ENCODE measurements at places on chromosomes 3 and 15. TPM values are rescaled to one million over a fixed set of nuclear protein-coding genes. Genes with fewer than 3 reads are reported as not detected.

Gene WDR49
- 0.63 TPM for total RNA-seq

DNA sequence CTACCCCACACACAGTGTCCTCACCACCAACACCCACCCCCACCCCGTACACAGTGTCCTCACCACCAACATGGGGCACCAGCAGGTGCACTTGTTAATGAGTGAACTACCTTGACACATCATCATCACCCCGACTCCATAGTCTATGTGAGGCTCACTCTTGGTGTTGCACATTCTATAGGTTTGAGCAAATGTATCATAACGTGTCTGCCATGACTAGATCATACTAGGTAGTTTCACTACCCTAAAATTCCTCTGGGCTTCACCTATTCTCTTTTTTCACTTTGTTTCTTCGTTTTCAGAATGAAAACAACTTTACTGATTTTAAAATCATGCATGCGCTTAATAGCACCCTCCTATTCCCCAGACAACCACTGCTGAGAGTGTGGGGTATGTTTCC, 102.6 kb upstream of the SLC6A6 start:
- no peaks in the 10 kb centered on the region for H3K4me1 ChIP-seq
- H3K27me3 ChIP-seq = no peaks in the 10 kb centered on the region
- no peaks in the 10 kb centered on the region for H3K36me3 ChIP-seq
- H3K4me3 ChIP-seq = no peak overlapping the region
- no peak overlapping the region for H3K27ac ChIP-seq
- no peak for DNase-seq

DNA sequence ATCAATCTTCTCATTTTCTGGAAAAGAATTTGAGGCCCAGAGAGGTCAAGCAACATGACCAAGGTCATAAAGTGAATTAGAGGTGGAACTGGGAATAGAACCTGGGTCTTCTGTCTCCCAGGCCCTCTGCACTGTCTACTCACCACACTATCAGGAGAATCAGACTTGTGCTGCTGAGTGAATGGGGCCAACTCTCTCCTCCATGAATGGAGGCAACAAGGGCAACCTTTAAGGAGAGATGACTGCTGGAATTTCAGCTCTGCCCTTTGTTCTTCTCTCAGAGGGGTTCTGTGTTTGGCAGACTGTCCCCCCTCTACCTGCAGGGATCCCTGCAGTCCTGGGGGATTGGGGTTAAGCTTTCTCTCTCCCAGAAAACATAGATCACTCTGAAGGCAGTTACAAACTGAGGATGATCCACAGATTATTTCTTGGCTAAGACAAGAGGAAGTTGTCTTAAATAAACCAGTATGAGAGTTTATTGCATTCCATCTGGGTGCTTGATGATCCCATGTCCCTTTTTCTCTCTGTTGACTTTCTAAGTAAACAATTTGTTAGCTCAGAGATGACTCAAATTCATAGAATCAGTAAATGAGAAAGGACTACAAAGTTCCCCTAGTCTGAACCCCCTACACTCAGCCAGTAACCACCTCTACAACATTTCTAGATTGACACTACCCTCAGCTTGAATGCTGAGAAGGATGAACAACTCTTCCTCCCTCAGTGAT, 99.0 kb upstream of the LIPC start:
- no peak for DNase-seq
- peaks cover 37% of the 10 kb centered on the region for H3K4me1 ChIP-seq
- H3K27me3 ChIP-seq = no peaks in the 10 kb centered on the region
- H3K36me3 ChIP-seq = no peaks in the 10 kb centered on the region
- peak overlapping the region; percentile 9 for H3K4me3 ChIP-seq

DNA sequence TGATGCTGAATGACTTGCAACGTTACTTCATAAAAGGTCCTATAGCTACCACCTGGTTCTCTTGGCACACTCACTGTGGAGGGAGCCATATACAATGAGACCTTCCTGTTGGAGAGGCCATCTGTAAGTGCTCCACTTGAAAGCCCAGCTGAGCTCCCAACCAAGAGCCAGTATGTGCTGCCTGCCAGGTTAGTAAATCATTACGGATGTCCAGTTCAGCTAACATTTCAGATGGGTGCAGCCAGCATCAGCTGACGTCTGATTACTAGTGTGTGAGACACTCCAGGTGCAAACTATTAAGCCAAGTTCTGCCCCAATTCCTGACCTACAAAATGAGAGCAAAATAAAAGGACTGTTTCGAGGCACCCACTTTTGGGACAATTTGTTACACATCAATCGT, 274.4 kb upstream of the ROBO2 start:
- no peaks in the 10 kb centered on the region for H3K4me1 ChIP-seq
- no peak overlapping the region for H3K27ac ChIP-seq
- H3K36me3 ChIP-seq = no peaks in the 10 kb centered on the region
- no peak for DNase-seq
- H3K27me3 ChIP-seq = no peaks in the 10 kb centered on the region

- H3K27me3 ChIP-seq = no peaks in the 10 kb centered on the region
- no peaks in the 10 kb centered on the region for H3K36me3 ChIP-seq
- H3K27ac ChIP-seq = no peak overlapping the region
- no peaks in the 10 kb centered on the region for H3K4me1 ChIP-seq
- no peak overlapping the region for H3K4me3 ChIP-seq
- no peak for DNase-seq
Measured at GRCh38 chr3:80017369-80017768, 249.6 kb upstream of the ROBO1 start.

DNA sequence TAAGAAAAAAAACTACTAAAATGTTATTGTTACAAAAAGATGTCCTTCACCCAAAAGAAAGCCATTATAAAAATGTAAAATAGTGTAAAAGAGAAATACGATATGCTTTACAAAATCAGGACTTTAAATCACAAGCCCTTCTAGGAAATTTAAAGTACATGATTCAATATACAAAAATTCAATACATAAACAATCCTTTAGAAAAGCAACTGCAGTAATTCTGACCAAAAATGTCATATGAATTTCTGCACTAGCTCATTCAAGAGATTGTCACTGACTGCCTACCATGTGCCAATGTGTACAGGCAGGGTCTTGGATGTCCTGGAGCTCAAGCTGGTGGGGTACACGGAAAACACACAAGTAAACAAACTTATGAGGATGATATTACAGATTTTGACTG, 2.5 kb downstream of the MORC1 start:
- no peak overlapping the region for H3K27ac ChIP-seq
- no peak for DNase-seq
- no peaks in the 10 kb centered on the region for H3K4me1 ChIP-seq
- no peak overlapping the region for H3K4me3 ChIP-seq
- no peaks in the 10 kb centered on the region for H3K27me3 ChIP-seq

- H3K4me1 ChIP-seq = no peaks in the 10 kb centered on the region
- DNase-seq = no peak
- H3K36me3 ChIP-seq = no peaks in the 10 kb centered on the region
- H3K4me3 ChIP-seq = no peak overlapping the region
- H3K27ac ChIP-seq = no peak overlapping the region
- H3K27me3 ChIP-seq = no peaks in the 10 kb centered on the region
Measured at GRCh38 chr15:100400996-100401395, 59.2 kb upstream of the ADAMTS17 start.

GRCh38 chr3:39435006-39435748, 28.7 kb downstream of the RPSA start:
- H3K36me3 ChIP-seq = no peaks in the 10 kb centered on the region
- H3K27ac ChIP-seq = no peak overlapping the region

Gene MYO9A
- 57.4 TPM for total RNA-seq

- no peaks in the 10 kb centered on the region for H3K36me3 ChIP-seq
- no peak overlapping the region for H3K27ac ChIP-seq
- DNase-seq = no peak
Measured at GRCh38 chr15:63388511-63388910, 6.9 kb upstream of the CA12 start.

DNA sequence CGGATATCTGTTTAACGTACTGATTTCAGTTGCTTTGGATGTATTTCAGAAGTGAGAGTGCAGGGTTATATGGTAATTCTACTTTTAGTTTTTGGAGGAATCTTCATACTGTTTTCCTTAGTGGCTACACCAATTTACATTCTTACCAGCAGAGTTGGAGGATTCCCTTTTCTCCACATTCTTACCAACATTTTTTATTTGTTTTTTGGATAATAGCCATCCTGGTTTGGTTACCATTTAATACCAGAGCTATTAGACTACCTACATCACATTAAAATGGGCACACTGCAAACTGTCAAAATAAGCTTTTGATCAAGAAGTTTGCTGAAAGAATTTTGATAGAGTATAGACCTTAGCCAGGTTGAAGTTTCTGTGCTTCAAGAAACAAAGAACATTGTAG, 217.2 kb upstream of the CFAP20DC start:
- DNase-seq = no peak
- no peaks in the 10 kb centered on the region for H3K36me3 ChIP-seq
- H3K27ac ChIP-seq = no peak overlapping the region

DNA sequence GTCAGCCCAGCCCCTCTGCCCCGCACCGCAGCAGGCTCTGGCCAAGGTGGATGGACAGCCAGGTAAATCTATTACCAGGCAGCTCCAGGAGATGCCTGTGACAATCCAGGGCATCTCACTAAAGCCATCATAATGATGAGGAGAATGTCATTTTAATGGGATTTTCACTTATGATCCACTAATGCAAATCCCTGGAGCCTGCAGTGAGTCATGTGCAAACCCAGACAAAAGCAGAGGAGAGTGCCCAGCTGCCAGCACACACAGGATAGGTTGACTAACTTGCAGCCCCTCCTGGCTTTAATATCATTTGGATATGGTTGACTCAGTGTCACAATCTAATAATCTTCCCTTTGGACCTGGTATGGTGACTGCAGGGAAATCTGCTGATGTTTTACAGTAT, 206.9 kb upstream of the TRIM42 start:
- H3K4me3 ChIP-seq = no peak overlapping the region
- H3K27me3 ChIP-seq = no peaks in the 10 kb centered on the region
- no peaks in the 10 kb centered on the region for H3K4me1 ChIP-seq
- no peaks in the 10 kb centered on the region for H3K36me3 ChIP-seq
- H3K27ac ChIP-seq = no peak overlapping the region
- DNase-seq = no peak

Gene KBTBD8
- total RNA-seq = 1.1 TPM

Gene RGMA
- 55.7 TPM for total RNA-seq

Gene CLEC3B
- 96.6 TPM for total RNA-seq

- no peaks in the 10 kb centered on the region for H3K27me3 ChIP-seq
- no peaks in the 10 kb centered on the region for H3K36me3 ChIP-seq
- no peaks in the 10 kb centered on the region for H3K4me1 ChIP-seq
Measured at GRCh38 chr15:50231761-50232160, 33.8 kb downstream of the HDC start.

DNA sequence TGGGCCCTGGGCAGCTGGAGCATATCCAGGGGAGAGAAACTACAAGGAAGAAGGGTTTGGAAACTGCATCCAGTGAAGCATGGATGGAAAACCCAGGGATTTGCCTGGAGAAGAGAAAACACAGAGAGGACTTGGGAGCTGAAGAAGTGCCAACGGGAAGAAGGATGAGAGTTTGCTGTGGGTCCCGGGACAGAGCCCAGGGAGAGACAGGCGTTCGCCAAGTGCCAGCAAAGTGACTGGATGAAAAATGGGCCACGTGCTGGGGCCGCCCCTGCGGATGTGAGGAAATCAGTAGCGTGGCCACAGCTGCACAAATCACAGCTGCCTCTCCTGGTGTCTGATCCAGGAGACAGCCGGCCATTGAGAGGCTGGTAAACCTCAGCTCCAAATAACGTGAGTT, 70.4 kb downstream of the HES1 start:
- peak overlapping the region; percentile 19 for H3K4me3 ChIP-seq
- no peak overlapping the region for H3K27ac ChIP-seq
- H3K27me3 ChIP-seq = peaks cover 8% of the 10 kb centered on the region
- DNase-seq = no peak

DNA sequence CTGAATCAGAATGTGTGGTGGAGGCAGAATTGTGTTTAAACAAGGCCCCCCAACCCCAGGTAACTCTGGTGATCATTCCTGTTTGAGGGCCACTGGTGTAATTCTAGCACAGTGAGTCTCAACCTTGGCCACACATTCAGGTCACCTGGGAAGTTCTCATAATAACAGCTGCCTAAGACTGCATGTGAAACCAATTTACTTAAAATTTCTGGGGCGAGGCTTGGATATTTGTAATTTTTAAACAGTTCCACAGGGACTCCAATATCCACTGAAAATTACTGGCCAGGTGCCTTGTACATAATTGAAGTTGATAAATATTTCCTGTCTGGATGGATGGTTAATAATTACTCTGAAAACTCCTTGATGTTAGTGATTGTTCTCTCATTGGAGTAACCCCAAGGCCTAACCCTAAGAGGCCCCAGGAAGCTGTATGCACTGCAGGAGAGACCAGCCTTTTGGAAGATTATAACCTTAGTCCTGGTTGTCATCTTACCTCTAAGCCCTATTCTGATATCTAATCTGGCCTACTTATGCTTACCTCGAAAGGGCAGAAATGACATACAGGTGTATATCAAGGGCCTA, 25.7 kb upstream of the EPHB1 start:
- no peaks in the 10 kb centered on the region for H3K27me3 ChIP-seq
- H3K27ac ChIP-seq = no peak overlapping the region
- DNase-seq = no peak
- H3K36me3 ChIP-seq = no peaks in the 10 kb centered on the region
- H3K4me1 ChIP-seq = no peaks in the 10 kb centered on the region

GRCh38 chr15:74050556-74051234, 31.7 kb downstream of the GOLGA6A start:
- H3K27me3 ChIP-seq = no peaks in the 10 kb centered on the region
- H3K4me1 ChIP-seq = peaks cover 60% of the 10 kb centered on the region
- DNase-seq = no peak
- peak overlapping the region; percentile 51 for H3K4me3 ChIP-seq
- peak overlapping the region; percentile 88 for H3K27ac ChIP-seq

DNA sequence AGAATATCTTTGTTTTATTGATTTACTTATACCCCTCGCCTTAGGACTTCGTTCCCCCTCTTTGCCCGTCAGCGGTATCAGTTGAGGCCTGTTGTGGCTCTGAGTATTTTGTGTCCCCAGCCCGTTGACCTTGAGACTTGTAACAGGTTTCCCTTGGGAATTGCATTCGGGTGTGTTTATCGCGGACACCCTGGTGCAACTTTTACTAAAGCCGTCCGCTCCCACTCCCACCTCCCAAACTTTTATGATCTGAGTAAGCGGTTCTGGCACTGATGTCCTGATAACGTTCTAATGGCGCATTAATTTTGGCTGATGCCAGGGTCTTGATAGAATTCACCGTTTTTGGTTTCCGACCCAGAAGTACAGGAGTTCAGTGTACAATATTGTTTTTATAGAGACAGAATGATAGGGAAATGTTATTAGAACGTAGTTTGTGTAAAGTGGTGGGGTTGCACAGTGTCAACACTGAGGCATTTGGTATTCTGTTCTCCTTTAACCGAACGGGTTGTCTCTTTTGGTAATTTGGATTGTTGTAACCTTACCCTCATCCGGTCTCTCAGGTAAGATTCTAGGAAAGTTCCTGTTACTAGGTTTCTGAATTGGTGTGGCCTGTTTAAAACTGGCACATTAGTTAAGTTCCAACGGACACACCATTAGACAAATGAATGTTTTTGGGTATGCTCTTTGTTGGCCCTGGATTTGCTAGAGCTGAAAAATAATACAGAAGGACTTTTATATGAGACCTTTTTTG, 47.8 kb downstream of the OIP5 start:
- peak overlapping the region; percentile 95 for H3K4me3 ChIP-seq
- no peak for DNase-seq
- H3K4me1 ChIP-seq = peaks cover 11% of the 10 kb centered on the region
- peaks cover 26% of the 10 kb centered on the region for H3K36me3 ChIP-seq
- peak overlapping the region; percentile 76 for H3K27ac ChIP-seq
